ENCODE measurements at places on chromosomes 7 and 10. TPM values are rescaled to one million over a fixed set of nuclear protein-coding genes. Genes with fewer than 3 reads are reported as not detected.

DNA sequence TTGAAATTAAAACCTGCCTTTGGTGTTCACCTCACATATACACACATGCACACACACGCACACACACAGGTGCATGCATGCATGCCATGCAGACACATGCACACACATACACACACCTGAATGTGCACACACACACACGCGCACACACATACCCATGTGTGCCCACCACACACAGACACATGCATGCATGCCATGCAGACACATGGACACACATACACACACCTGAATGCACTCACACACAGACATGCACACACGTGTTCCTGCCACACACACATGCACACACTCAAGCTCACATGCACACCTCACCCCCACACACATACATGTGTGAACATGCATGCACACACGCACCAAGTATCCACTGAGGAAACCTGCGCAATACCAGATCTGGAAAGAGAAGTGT lies 136.4 kb downstream of the KLF6 start:
- no peak for DNase-seq

DNA sequence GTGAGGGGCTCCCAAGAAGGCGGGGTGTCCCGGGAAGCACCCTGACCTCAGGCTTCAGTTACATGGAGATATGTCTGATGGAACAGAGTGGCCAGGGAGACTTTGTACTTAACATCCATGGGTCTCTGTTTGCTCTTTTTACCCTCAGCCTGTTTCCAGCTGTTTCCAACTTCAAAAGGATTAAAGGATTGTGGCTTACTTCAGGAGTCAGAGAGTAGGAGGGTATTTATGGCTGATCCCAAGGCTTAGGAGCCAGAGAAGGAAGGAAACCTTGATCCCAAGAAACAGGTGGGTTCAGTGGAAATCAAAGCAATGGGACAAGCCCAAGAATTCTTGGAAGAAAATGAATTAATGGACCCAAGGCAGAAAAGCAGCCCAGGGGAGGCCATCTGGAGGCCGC lies 37.7 kb upstream of the ZNF438 start:
- no peak for DNase-seq

DNA sequence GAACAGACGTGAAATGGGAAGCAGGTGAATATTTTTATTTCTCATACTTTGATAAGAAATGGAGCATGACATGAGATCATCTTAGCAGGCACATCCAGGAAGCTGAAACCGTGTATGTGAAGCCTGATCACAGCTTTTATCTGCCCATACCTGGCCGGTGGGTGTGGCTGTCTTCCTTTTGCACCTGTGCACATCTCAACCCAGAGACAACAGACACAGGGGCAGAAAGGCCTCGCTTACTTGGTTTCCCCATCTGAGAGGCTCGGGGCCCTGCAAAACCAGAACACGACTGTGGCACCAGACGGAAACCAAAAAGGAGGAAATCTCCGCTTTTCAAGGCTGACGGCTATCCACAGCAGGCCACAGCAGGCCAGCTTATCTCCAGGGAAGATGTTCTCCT lies 116.4 kb downstream of the TCERG1L start:
- DNase-seq: no peak

DNA sequence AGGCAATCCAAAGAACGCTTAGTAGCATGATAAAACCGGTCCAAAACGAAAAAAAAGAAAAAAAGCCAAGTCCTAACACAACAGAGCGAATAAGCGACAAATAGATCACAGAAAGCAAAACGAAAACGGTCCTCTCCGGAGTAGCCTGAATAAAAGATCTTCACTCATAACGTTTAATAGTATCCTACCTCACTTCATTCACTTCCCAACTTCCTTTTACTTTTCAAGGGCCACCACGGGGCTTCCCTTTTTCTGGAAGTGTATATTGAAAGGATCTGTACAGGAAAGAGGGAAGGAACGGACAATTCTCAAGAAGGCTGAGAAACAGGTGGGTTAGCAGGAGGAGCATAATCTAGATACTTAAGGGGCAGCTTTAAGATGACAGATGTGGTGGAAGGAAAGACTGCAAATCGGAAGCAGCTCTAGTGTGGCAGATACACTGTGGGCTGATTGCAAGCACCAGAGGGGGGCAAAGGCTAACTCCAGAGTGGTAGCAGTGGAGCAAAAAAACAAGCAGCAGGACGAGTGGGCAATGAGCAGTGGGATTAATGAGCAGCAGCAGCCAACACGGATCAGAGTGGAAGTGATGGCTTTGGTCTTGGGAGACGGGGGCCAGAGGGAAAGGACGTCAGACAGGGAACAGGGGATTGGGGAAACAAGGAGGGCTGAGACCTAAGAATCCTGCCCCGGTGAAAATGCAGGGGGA lies 866 bp downstream of the CNOT4 start:
- no peak for DNase-seq

- no peak for DNase-seq
These were observed 210.4 kb downstream of the DGKI start for GRCh38 chr7:137636376-137636775.

DNA sequence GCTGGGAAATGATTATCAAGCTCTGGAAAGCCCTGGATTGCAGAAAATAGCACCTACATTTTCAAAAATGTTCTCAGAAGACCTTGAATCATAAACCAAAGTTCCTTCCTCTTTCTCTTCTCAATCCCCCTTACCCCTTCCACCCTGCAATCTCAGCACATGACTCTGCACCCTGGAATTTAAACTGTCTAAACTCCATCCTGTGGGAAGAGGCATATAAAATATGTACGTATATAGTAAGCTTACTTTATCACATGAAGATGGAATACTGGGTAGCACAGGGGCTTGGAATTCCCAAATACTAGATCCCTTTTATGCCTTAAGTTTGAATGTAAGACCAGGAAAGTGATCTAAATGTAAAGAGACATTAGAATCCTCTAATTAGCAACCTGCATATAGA lies 7.7 kb downstream of the AGMO start:
- no peak for DNase-seq

GRCh38 chr7:2595258-2595860 lies 36.4 kb upstream of the TTYH3 start:
- DNase-seq: no peak

- no peak for DNase-seq
These were observed 28.6 kb upstream of the RHBDD2 start for GRCh38 chr7:75850235-75850634.

- no peak for DNase-seq
These were observed 54.5 kb upstream of the DDC start for GRCh38 chr7:50619684-50620083.

- no peak for DNase-seq
These were observed 906 bp upstream of the MMD2 start for GRCh38 chr7:4959893-4960292.

DNA sequence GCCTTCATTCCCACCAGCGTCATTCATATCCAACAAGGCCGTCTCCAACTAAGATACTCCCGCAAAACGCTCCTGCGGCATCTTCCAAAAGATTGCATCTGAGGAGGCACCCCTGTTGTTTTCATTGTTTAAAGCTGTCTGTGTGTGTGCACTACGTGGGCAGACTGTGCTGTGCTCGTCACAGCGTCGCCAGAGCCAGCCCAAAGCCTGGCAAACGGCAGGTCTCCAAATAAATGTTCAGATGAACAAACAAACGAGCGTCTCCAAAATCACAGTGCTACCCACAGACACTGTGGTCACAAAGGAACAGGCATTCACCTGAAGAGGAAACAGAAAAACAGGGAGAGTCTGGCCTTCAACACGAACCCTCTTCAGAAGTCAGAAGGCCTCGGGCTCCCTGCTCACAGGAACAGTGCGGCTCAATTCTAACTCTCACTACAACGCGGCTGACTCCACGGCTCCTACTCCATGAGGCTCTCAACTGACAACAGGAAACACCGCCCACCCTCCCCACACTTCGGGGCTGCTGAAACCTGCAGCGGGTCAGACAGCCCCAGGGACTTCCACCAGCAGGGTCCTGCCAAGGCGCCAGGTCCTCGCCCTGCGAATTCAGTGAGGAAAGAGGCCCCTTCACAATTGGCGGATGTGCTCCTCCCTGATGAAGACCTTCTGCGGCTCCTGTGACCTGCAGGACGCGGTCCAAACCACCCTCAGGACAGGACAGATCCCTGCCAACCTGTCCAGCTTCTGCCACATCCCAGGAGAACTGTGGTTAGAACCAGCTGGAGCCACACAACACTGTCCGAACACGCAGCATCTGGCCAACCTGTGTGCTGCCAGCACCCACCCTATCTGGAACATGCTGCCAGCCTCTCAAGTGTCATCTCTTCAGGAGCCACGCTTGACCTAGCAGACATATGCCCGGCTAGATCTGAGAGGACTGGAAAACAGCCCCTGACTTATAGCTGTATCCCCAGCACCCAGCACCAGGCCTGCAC lies 36.1 kb downstream of the MAD1L1 start:
- no peak for DNase-seq

DNA sequence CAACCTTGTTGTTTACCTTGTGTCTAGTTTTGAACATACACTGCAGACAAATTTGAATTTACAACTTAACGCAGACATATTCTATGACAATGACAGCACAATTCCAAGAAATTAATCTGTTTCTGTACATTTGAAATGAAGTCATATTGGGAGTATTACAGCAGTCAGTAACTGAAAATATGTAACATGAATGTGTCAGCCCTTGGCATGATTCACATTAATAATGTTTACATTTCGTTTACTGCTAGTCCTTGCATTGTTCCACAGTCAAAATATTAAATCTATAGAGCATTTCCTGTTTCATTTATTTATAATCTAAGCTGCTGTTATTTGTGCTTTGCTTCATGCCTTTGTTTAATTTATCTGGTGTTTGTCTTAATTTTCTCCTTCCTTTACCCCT lies 80.4 kb downstream of the NOC3L start:
- DNase-seq: no peak

DNA sequence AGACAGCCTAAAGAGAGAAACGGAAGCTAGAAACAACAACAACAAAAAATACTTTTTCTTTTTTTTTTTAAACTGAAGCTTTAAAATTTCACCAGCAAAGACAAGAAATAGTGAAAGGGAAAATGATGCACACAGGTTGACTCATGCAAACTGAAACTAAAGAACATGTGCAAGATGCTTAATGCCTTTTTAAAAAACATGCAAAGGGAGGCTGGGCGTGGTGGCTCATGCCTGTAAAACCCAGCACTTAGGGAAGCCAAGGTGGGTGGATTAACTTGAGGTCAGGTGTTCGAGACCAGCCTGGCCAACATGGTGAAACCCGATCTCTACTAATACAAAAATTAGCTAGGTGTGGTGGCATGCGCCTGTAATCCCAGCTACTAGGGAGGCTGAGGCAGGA lies 15.1 kb upstream of the CUBN start:
- DNase-seq: no peak

- DNase-seq: no peak
These were observed 108.7 kb upstream of the RHOBTB1 start for GRCh38 chr10:61052469-61053205.

DNA sequence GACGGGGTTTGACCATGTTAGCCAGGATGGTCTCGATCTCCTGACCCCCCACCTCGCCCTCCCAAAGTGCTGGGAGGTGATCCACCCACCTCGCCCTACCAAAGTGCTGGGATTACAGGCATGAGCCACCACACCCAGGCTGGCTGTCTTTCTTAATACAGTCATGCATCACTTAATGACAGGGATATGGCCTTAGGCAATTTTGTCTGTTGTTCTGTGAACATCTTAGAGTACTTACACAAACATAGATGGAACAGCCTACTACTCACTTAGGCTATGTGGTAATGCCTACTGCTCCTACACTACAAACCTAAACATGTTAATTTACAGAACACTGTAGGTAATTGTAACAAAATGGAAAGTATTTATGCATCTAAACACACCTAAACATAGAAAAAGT lies 106.6 kb upstream of the KCNMA1 start:
- DNase-seq: no peak

GRCh38 chr10:11901833-11902475 lies 78.8 kb downstream of the PROSER2 start:
- no peak for DNase-seq

DNA sequence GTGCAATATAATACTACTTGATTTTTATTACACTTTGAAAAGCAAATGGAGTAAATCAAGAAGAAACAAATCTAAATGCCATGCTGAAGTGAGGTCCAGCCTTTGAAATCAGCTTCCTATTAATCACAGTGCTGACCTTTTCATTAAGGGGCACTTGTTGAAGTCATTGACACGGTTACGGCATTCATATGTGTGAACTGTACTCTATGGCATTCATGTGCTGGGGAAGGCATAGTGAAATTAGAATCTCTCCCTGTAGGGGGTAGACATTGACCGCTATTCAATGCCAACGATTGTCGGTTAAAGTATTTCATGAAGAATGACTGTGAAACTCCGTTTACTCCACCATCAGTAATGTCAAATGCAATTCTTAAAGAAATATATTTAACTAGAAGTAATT lies 296.1 kb upstream of the SEMA3A start:
- no peak for DNase-seq

- no peak for DNase-seq
These were observed 140.1 kb upstream of the ADAM12 start for GRCh38 chr10:126528315-126528835.

DNA sequence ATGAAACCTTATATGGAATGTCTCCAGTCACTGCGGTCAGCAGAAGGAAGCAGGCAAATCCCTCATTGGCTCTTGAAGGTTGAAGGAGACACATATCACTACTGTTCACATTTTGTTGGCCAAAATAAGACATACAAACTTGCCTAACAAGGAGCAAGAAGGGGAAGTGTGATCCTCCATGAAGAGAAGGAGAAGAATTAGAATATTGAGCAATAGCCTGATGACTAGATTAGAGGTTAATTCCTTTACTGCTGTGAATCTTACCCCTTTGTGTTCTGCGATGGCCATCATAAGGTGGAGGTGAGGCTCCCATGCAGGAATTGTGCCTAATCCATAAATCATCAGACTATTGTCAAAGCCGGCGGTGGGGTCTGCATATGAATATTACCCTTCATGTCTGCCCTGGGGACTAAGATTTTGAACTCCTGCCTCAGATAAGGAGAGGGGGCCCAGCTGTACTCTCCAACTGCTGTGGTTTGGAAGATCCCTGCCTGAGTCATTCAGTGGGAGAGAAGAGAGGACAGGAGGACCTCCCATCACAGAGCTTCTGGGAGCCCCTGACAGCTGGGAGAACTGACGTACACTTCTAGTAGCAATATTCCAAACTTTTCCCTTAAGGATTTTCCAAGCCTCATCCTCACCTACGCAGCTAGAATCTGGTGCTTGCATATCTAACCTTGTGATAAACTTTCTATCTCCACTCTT lies 398.5 kb downstream of the REEP3 start:
- no peak for DNase-seq

BHLHA15 gene
- polyA plus RNA-seq: not detected

PLCE1 gene
- polyA plus RNA-seq: 0.43 TPM

GDI2 gene
- 121 TPM for polyA plus RNA-seq

PTF1A gene
- polyA plus RNA-seq: not detected

CACNB2 gene
- polyA plus RNA-seq: 0.48 TPM

C10orf62 gene
- polyA plus RNA-seq: 0.13 TPM

ZNF746 gene
- 5.1 TPM for polyA plus RNA-seq

ACSL5 gene
- polyA plus RNA-seq: 3.4 TPM

DGKI gene
- polyA plus RNA-seq: under 0.01 TPM

BMPER gene
- 1.0 TPM for polyA plus RNA-seq

FFAR4 gene
- polyA plus RNA-seq: 0.18 TPM

TRPV6 gene
- polyA plus RNA-seq: not detected

PFKP gene
- polyA plus RNA-seq: 87.6 TPM

Measured in psoas muscle (tissue), 8 donors.